Panc1 (cell line): ENCODE measurements at places on chromosomes 7 and 10. TPM values are rescaled to one million over a fixed set of nuclear protein-coding genes. Genes with fewer than 3 reads are reported as not detected.

- no peak overlapping the region for H3K27ac ChIP-seq
- H3K4me3 ChIP-seq, result no peak overlapping the region
- DNase-seq, result no peak
- no peaks in the 10 kb centered on the region for H3K27me3 ChIP-seq
These were observed 107.8 kb downstream of the SRI start for GRCh38 chr7:88111954-88112471.

DNA sequence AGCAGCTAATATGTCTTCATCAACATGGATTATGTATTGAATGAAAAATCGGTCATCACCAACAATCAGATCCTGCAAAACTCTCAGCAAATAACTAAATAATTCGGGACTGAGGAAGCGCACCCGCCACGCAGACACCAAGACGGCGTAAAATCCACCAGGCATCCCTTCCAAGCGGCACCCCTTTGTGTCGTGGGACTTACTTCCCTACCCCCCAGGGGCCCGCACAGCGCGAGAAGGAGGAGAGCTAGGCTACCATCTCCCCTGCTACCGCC, 721 bp downstream of the ARL3 start:
- DNase-seq, result no peak
- peaks cover 2% of the 10 kb centered on the region; the same call in 1 of the 2 replicates for H3K36me3 ChIP-seq
- H3K4me3 ChIP-seq, result peak overlapping the region; percentile 82
- H3K27ac ChIP-seq, result peak overlapping the region; percentile 93
- H3K4me1 ChIP-seq, result peaks cover 37% of the 10 kb centered on the region

DNA sequence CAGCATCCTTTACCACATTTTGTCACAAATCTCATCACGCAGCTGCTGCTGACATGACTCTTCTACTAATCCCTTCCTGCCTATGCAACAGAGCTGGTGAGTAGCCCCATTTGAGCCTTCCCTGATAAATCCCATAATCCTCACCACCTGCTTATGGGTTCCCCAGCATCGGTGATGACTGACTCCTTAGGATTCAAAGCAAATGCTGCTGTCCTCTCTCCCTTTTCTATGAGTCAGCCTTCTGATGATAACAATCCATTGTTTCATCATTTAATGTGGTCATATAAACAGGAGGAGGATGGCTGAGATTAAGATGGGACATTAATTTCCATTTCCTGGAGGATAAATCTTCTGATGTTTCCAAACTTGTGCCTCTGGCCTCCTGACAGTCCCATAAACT, 73.4 kb downstream of the SORCS1 start:
- no peak for DNase-seq
- no peak overlapping the region for H3K4me3 ChIP-seq
- H3K4me1 ChIP-seq, result no peaks in the 10 kb centered on the region
- no peaks in the 10 kb centered on the region for H3K36me3 ChIP-seq
- no peaks in the 10 kb centered on the region for H3K27me3 ChIP-seq
- H3K27ac ChIP-seq, result no peak overlapping the region

GRCh38 chr7:98376711-98377110, 24.2 kb downstream of the BAIAP2L1 start:
- peaks cover 55% of the 10 kb centered on the region for H3K4me1 ChIP-seq
- H3K27me3 ChIP-seq, result no peaks in the 10 kb centered on the region
- H3K36me3 ChIP-seq, result no peaks in the 10 kb centered on the region
- H3K27ac ChIP-seq, result peak overlapping the region; percentile 8; the same call in 1 of the 2 replicates

GRCh38 chr10:11009471-11010308, 8.0 kb upstream of the CELF2 start:
- no peak overlapping the region for H3K4me3 ChIP-seq
- DNase-seq, result no peak
- no peaks in the 10 kb centered on the region for H3K36me3 ChIP-seq
- no peak overlapping the region for H3K27ac ChIP-seq
- H3K27me3 ChIP-seq, result no peaks in the 10 kb centered on the region

- H3K4me1 ChIP-seq, result peaks cover 34% of the 10 kb centered on the region
- H3K27me3 ChIP-seq, result no peaks in the 10 kb centered on the region
- H3K27ac ChIP-seq, result peak overlapping the region; percentile 81
- no peak overlapping the region; the same call in 1 of the 2 replicates for H3K4me3 ChIP-seq
- DNase-seq, result no peak
- H3K36me3 ChIP-seq, result 0 out of 2 replicates have a peak, but pooled peaks cover 2% of the 10 kb centered on the region
These were observed 74.9 kb downstream of the CTBP2 start for GRCh38 chr10:125085258-125086054.

The ZPBP gene
- total RNA-seq, result not detected

The HECW1 gene
- total RNA-seq, result 0.77 TPM

The CAMK1D gene
- 5.7 TPM for total RNA-seq

The EZH2 gene
- 38.3 TPM for total RNA-seq
